ENCODE measurements at places on chromosomes 11 and 22.

- no peak for DNase-seq
Measured at GRCh38 chr11:14619603-14620531, 23.7 kb upstream of the PDE3B start.

DNA sequence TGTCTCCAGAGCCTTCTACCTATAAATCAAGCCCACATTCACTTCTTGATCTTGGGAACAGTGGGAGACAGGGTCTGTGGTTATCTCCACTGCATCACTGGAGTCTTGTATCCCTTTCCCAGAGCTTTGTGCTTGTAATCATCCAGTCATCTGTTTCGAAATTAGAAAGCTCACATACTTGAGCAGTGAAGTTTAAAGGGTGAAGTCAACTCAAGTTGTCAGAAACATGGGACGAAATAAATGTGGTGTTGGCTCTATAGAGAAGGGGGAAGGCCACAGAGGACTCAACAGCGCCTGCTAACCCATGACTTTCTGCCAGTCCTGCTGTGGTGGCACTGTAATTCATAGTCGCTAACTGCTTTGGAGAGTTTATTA, 197.5 kb downstream of the DBX1 start:
- no peak for DNase-seq

- DNase-seq: no peak
Measured at GRCh38 chr11:10022764-10023163, 271.3 kb downstream of the SBF2 start.

GRCh38 chr11:76654298-76654851, 16.2 kb downstream of the LRRC32 start:
- DNase-seq: no peak

- DNase-seq: no peak
Measured at GRCh38 chr22:50014655-50015401, 2.3 kb upstream of the IL17REL start.

Data from NCI-H1436 (cell line).